Motor neuron (in vitro differentiated cells): ENCODE measurements at places on chromosomes 7 and 10. TPM values are rescaled to one million over a fixed set of nuclear protein-coding genes. Genes with fewer than 3 reads are reported as not detected.

- no peak for ATAC-seq
Measured at GRCh38 chr7:131606346-131607290, 50.2 kb upstream of the PODXL start.

- no peak for ATAC-seq
Measured at GRCh38 chr7:148266795-148267194, 323.8 kb upstream of the C7orf33 start.

GRCh38 chr10:68366600-68366999 is 33.9 kb upstream of the PBLD start:
- ATAC-seq: no peak

DNA sequence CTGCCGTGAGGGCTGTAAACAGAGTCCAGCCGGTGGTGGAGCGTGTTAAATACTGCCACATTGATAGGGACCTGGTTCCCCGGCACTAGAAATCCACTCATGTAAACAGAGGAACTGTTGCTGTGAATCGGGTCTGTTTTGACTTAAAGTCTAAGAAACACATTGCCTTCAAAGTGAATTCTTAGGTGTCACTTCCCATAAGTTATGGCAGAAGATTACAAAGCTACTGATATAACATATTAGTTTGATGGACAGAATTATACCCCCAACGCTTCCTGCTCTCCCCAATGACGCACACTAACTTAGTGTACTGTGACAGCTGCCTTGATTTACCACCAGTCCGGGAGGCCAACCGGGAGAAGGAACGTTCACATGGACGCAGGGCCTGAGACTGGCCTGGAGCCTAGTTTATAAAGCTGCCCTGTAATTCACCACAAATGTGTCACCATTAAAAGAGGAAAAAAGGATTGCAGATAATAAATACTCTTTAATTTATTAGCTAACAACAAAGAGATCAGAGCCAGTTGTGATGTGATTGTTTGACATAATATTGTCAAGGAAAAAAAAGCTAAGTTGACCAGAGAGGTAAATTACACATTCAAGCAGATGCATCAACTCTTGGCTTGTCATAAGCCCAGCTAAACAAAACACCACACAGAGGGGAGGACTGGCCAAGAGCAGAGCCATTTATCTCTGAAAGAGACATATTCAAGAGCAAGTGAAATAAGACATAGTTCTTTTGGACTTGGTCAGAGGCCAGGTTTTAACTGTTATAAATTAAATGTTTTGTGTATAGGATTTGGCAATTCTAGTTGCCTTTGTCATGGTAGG is 820.6 kb downstream of the LRMDA start:
- peak; percentile 87 for ATAC-seq

DNA sequence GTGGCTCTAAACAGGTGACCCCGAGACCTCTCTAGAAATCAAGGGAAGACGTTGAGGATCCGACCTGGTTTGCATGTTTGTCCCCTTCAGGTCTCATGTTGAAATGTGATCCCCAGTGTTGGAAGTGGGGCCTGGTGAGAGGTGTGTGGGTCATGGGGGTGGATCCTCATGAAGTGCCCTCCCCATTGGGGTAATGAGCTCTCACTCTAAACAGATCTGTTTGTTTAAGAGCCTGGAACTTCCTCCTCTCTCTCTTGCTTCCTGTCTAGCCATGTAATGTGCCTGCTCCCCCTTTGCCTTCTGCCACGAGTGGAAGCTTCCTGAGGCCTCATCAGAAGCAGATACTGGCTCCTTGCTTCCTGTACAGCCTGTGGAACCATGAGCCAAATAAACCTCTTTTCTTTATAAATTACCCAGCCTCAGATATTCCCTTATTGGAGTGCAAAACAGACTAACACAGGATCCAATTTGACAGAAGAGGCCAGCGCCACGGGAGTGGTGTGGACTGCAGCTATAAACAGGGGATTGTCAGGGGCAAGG is 10.8 kb upstream of the POLM start:
- no peak for ATAC-seq

The FAM24B gene
- 12.7 and 14.7 TPM in 2 replicates for total RNA-seq

- peak; percentile 79 for ATAC-seq
Measured at GRCh38 chr10:43229208-43230061, 37.4 kb downstream of the RASGEF1A start.

DNA sequence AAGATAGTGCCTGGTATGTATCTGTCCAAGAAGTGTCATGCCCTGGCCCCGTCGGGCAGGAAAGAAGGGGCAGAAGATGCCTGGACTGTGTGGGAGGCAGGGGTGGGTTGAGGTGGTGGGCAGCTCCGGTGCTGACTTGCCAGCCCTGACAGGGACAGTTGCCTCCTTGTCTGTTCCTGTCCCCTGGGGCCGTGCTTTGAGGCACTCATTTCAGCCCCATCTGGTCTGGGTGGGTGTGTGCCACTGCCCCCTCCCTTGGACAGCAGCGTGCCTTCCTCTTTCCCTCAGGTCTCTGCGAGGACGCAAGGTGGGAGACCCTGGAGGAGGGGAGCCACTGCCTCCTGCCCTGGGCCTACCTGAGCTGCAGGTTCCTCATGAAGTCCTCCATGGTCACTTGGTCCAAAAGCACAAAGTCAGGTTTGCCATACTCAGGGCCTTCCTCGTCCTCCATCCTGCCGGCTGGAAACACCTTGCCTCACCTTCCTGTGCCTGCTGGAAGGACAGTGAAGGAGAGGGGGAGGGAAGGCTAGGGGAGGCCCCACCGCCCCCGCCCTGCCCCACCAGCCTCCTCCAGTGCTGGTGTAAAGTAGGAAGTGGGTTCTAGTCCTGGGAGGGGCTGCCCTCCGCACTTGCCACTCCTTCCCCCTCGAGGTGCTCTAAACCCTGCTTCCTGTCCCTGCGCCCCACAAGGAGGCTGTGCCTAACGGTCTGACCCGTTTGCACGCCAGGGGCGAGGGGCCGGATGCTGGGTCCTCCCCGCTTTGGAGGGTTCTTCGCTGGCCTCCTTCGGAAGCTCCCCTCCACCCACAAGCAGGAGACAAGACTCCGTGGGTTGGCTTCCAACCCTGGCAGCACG is at the start of gene MYO1G:
Gene MYO1G (minus strand): TSS at position 505 of the 856 bp plus-strand sequence. CDS start 54 bp downstream, at position 451.
- no peak for ATAC-seq

The EEPD1 gene
- 3.3 and 4.5 TPM in 2 replicates for total RNA-seq

The ACHE gene
- total RNA-seq: 16.8 and 23.4 TPM in 2 replicates

DNA sequence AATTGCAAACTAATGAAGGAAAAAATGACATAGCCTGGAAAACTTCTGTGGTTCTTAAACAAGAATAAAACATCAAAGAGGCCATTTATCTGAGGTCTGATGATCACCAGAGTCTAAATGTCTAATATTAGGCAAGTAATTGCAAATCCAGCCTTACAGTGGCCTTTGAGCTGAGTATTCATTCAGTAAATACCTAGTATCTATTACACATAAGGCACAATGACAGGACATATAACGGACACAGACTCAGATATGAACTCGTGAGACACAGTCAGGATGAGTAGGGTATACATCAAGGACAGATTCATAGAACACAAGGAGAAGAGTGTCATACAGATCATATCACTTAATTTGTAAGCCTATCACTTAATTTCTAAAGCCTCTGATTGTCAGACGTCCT is 16.8 kb downstream of the GPAM start:
- no peak for ATAC-seq

DNA sequence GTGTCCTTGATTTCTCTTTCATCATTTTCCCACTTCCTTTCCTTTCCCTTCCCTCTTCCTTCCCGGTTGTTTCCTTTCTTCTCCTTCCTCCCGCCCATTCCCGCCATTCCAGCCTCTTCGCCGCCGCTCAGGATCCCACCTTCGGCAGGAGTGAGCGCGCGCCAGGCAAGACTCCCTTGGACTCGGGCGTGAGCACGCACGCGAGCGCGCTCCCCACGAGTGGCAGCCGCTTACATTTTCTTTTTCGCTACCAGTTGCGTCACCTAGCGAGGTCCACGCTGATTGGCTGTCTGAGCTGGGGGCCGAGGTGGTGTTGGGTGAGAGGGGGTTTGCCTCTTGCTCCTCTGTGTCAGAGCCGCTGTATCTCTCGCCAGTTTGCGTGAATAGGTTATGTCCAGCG is 11.8 kb downstream of the ZAN start:
- no peak for ATAC-seq

The PLEKHA1 gene
- total RNA-seq: 17.9 and 24.5 TPM in 2 replicates

DNA sequence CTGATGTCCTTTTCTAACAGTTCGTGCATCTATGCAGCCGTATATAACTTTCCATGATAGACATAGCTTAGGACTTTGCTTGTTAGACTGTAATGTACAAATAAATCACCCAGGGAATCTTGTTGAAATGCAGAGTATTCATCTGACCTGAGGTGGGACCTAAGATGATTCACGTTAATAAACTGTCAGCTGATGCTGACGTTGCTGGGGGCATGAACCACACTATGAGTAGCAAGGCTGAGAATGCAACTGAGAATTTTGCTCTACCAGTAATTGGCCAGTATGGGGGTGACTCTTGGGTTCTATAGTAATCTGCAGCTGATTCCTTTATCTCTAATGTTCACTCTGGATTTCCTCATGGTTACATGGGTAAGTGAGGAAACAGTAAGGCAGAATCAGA is 130.1 kb upstream of the MALRD1 start:
- no peak for ATAC-seq

GRCh38 chr7:103343758-103344452 is 662 bp downstream of the DNAJC2 start:
- ATAC-seq: peak; percentile 38

DNA sequence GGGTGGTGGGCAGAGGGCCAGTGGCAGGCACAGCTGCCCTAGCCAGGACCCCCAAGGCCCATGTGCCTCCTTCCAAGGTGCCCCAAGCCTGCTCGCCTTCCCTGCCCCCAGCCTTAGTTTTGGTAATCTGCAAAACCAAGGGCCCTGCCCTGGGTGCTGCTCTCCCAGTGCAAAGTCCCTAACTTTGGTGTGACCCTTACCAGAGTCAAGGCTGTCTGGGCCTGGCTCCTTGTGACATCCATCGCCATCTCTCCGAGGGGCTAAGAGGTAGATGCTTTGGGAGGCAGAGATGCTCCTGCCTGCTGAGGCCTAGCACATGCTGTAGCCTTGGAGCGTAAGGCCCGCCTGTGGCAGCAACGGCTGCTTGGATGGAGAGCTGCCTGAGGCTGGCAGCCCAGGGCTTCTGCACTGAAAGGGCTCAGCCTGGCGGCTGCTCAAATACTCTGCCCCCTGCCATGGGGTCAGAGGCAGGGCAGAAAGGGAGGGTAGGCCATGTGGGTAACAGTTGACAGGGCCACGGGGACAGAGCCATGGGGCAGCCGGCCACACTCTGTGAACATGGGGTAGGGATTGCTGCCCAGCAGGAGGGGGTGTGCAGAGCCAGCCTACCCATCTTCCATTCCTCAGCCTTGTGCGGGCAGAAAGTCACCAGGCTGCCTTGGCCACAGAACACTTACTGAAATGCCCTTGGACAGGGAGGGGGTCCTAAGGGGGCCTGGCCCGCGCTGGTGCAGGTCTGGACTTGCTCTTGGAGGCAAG is 17.9 kb upstream of the MYL7 start:
- ATAC-seq: no peak

The CPEB3 gene
- 11.4 and 12.8 TPM in 2 replicates for total RNA-seq

The OR6V1 gene
- total RNA-seq: not detected in 2 replicates

DNA sequence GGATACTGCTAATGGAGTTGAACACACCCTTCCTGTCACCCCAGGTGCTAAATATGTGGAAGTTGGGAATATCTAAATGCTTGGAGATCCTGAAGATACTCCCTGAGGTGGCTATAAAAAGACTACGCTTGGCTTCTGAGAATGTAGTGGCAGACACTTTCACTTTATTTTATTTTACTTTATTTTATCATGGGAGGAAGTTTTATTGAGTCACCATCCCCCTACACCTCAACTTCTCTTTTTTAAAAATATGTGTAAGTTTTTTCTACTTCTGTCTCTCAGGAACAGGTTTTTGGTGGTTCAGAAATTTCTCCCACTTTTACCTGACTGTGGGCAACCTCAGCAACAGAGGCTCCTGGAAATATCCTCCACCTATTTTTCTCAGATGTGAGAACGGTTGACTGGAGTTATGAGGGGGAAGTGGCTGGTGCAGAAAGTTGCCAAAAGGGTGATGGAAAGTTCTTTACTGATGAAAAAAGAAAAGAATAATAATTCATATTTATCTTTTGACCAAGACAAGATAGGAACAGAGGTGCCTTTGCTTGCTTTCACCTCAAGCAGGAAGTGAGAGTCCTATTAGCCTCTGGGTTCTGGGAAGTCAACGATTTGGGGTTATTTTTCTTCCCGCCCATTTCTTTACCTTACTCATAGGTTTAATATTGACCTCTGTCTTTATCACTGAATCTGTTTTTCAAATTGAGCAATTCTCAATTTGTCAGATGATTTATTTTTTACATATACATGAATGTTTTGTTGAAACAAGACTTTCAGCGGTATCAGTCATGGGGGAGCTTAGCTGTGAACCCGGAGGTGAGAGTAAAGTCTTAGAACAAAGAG is 103.6 kb downstream of the AHR start:
- no peak for ATAC-seq

GRCh38 chr10:8057636-8058273 is 3.3 kb downstream of the GATA3 start:
- no peak for ATAC-seq

The GARIN1A gene
- total RNA-seq: 0.41 and 0.50 TPM in 2 replicates

- peak; percentile 49 for ATAC-seq
Measured at GRCh38 chr7:4713183-4713784, 31.2 kb downstream of the FOXK1 start.

The ZNF736 gene
- 28.9 and 39.4 TPM in 2 replicates for total RNA-seq

The VAX1 gene
- 0.14 and 0.17 TPM in 2 replicates for total RNA-seq

- no peak for ATAC-seq
Measured at GRCh38 chr7:148442933-148443332, 147.6 kb upstream of the C7orf33 start.

GRCh38 chr10:119541459-119542356 is 811 bp downstream of the RGS10 start:
- no peak for ATAC-seq

GRCh38 chr10:123674741-123675140 is 8.6 kb downstream of the GPR26 start:
- ATAC-seq: no peak

DNA sequence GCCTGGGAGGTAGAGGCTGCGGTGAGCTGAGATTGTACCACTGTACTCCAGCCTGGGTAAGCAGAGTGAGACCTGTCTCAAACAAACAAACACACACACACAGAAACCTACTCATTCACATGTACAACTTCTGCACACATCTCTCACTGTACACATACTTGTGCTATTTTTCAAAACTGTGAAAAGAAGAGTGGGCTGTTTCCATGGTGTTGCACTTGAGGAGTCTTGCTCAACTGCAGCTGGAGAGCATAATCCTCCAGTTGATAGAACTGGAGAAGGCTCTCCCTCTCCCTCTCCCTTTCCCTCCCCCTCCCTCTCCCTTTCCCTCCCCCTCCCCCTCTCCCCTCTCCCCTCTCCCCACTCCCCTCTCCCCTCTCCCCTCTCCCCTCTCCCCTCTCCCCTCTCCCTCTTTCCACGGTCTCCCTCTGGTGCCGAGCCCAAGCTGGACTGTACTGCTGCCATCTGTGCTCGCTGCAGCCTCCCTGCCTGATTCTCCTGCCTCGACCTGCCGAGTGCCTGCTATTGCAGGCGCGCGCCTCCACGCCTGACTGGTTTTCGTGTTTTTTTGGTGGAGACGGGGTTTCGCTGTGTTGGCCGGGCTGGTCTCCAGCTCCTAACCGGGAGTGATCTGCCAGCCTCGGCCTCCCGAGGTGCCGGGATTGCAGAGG is 43.7 kb upstream of the DLD start:
- ATAC-seq: no peak

- peak; percentile 59 for ATAC-seq
Measured at GRCh38 chr10:80324086-80324485, 32.5 kb downstream of the DYDC1 start.

The TSPAN14 gene
- 13.8 and 14.6 TPM in 2 replicates for total RNA-seq
